ENCODE measurements at places on chromosomes 7 and 10. TPM values are rescaled to one million over a fixed set of nuclear protein-coding genes. Genes with fewer than 3 reads are reported as not detected.

DNA sequence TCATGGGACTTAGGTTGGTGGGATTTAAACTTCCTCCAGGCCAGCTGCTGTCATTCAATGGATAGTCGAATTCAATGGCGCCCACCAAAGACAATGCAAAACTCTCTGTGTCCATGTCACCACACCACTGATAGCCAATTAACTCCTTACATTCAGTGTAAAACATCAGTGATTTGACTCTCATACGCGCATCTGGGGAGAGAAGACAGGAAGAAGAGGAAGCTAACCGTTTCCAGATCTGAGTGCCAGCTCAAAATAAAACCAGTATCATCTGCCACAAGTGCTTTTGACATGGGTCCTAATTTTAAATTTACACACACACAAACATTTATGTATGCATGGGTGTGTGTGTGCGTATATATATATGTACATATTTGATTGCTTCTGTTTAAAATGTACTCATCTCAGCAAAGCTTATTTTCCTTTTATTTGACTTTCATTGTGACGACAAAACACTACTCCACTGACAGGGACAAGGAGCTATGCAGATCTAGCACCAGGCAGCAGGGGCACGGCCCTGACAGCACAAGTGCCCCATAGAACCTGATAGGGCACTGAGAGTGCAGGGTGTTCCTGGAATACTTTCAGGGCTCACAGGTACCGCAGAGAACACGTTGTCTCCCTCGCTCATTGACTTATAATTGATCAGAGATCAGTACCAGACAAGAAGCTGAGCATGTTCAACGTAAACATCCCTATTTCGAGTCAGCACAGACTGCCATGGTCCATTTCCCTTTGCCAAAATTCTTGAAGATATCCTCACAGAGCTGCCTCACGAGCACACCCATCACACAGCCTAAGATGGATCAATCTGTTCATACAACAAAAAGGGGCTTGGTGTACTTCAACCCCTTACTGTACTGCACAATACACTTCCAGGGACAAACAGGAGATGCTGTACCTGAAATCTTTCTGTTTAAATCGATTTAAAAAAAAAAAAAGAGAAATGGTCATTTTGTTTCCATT lies 176.1 kb downstream of the COBL start:
- peak; percentile 24 for DNase-seq

- DNase-seq = no peak
Measured at GRCh38 chr10:615583-616152, 73.8 kb downstream of the DIP2C start.

GRCh38 chr7:144784943-144785342 lies 50.9 kb downstream of the TPK1 start:
- DNase-seq = peak; percentile 20

DNA sequence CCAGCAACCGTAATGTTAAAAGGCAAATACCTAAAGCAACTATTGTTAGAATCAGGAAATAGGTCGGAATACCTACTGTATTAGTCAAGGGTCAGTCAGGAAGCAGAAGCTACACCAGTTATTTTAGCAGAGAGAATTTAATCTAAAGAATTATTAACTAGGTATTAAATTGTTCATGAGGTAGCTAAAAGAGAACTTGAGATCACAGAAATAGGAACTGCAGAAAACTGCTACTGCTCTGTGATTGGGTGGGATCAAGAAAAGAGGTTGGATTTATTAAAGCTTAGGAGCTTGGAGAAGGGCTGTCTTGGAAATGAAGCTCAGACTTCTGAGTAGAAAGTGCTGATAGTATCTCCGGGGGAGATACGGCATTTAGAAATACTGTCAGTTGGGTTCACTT lies 20.0 kb upstream of the ZNF438 start:
- DNase-seq = peak; percentile 80

DNA sequence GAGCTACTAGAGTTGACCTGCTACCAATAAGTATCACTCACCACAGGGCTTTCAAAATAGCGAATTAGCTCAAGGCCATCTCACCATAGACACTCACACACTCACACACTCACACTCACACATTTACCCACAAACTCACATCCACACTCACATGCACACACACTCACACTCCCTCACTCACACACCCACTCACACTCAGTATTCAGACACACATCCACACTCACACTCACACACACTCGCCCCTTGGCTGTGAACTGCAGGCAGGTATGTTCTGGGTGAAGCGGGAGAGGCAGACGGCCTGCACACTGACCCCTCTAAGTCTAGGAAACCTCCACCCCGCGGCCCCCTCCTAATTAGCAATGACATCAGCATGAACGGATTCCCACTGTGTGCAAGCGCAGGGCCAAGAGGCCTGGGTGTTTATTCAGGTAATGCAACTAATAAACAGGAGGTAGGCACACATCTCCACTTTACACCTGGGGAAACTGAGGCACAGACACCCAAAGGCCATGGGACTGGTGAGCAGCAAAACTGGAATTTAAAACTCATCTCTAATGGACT lies 94.6 kb downstream of the ADARB2 start:
- DNase-seq = no peak

DNA sequence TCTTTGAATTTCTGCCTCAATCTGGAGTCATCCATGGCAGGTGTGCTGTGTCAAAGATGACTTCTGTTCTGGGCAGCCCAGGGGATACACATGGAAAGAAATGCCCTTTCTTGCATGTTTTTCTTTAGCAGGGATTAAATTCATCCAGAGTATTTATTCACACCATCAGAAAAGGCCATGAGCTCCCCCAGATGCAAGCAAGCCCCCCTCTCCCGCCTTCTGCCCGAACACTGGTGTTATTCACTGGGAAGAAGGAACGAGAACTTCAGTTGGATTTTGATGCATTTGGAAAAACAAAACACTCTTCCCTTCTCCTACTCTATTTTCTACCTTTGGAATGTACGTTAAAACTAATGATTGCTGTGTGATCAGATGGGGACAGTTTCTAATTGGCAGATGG lies 1.4 kb downstream of the PLPP4 start:
- DNase-seq = no peak

DNA sequence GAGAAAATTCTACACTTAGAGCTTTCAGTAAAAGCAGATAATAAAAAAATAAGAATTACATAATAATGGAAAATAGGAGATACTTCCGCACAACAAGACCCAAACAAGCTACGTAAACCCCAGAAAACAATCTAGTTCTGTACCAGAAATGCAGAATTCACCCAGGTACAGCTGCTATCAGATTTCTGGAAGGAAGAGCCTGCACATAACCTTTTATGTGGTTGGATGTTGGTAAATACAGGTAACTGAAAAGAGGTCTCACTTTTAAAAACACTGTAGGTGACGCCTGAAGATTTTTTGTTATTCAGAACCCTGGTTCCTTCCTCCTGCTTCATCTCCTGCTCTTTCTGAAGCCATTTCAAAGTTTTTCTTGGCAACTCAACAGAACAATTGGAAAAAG lies 29.9 kb downstream of the PANK1 start:
- DNase-seq = no peak

- DNase-seq = no peak
Measured at GRCh38 chr10:127441350-127442219, 107.5 kb upstream of the NPS start.

GRCh38 chr7:84509522-84509921 lies 314.9 kb upstream of the SEMA3A start:
- DNase-seq = no peak

- DNase-seq = no peak
Measured at GRCh38 chr10:28569506-28570159, 36.7 kb downstream of the WAC start.

DNA sequence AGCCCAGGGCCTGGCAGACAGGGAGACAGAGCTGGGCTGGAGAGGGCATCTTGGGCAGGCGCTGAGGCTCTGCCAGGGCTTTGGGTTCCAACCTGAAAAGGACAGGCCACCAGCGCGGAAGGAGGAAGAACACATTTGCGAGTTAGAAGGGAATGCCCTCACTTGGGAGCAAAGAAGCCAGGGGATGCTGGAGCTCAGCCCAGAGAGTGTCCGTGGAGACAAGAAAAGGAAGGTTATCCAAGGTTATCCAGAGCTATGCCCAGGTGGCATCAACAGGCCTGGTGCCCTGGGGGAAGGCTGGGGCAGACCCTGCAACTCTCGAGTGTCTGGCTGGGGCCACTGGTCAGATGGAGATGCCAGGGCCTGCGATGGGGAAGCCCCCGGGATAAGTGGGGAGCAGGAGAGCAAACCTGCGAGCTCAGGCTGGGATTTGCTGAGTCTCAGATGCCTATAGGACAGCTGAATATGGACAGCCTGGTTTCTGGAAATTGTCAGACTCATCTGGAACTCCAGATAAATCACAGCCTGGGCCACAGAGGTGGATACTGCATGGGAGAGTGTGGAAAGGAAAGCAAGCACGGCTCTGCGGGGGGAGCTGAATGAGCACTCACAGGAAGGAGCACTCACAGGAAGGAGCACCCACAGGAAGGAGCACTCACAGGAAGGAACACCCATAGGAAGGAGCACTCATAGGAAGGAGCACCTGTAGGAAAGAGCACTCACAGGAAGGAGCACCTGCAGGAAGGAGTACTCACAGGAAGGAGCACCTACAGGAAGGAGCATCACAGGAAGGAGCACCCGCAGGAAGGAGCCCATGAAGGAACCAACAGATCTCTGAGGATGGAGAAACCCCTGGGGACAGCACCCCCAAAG lies 152.1 kb downstream of the ADAM12 start:
- DNase-seq = no peak

DNA sequence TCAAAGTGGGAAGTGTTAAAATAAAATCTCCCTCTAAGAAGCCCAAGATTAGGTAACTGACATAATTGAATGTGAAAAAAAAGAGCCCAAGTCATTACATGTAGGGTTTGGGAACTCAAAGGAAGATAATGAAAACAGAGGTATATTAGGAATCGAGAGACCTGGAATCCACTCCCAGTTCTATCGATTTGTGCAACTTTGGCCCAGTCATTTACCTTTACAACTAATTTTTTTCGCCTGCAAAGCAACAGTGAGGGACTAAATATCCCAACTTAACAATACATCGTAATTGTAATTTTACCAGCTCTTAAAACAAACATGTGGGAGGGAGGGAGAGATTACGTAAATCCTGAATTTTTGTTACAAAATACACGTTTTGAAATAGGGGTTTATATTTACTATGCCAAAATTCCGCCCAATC lies 1.4 kb downstream of the MINDY3 start:
- no peak for DNase-seq

DNA sequence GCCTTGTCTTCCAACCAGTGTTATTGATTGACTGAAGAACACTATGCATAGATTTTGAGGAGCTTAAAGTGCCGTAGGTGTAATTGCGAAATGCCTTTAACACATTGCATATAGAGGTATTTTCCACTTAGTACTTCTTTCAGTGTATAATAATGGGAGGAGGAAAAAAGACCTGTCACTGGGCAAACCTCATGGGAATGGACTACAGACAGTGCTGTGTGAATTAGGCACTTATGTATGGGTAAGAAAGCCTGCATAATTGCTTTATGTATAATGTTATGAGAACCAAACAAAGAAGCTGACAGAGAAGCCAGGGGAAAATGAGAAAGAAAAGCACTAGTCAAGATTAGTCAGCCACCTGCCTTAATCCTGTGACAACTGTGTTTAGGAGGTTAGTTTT lies 12.4 kb upstream of the SCRN1 start:
- no peak for DNase-seq

GRCh38 chr10:132208462-132209050 lies 21.8 kb downstream of the DPYSL4 start:
- DNase-seq = no peak

DNA sequence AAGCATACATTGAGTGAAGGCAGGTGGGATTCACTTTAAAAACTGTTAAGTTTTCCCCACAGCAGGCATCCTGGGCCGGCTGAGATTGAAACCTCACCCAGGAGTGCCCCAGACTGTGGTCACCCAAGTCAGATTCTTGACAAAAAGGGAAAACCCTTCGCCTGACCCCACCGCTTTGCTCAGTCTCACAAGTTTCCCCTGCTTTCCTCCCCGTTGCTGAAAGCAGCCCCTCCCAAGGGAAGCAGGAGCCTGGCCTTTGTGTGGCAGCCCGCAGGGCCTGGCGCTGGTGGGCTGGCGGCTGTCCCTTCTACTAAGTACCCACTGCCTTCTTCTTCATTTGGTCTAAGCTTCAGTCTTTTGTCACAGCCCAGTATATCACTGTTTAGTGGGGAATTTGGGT lies 16.0 kb downstream of the RNF32 start:
- DNase-seq = no peak

DNA sequence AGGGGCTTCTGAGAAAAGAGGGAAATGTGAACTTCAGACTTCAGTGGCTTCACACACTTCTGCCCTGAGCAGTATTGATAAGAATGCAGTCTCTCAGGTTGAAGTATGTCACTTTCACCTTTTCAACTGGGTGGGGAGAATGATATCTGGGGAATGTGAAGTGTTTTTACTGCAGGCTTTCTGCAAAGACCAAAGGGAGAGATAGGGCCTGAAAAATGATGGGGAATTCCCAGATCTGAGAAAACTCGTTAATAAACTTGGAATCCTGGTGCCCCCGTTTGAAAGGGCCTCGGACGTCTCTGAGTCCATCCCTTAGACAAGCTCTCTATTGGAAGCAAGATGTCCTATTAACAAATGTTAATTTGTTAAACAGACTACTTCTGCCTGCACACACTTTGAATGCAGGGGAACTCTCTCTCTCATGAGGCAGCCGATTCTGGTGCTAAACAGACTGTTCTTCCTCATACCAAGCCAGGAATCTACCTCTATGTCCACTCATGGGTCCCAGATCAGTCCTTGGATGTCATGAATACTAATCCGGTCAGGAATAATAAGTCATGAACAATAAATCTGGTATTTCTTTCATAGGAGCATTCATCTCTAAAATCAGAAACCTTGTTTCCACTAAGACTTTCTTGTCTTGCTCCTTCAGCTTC lies 193.6 kb downstream of the JCAD start:
- DNase-seq = no peak

DNA sequence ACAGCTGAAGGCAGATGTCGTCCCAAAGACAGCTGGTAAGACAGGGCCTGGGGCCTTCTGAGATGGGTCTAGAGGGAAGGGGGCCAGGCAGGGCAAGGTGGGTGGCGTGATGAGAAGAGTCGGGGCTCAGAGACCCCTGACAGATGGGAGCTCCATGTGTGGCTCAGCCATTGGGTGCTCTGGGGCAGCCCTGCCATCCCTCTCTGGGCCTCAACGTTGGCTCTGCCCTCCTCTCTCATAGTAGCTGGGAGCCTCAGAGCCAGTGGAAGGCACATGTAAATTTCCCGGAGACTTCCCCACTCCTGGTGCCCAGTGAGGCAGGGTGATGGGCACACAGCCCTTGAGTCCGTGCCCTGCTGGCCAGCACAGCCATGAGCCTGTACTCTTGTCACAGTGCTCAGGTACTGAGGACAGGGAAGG lies 1.8 kb downstream of the PPIF start:
- no peak for DNase-seq

The PRTFDC1 gene
- total RNA-seq = 8.0 TPM

The ABCC2 gene
- 0.79 TPM for total RNA-seq

The SPRN gene
- under 0.01 TPM for total RNA-seq

The GRID1 gene
- total RNA-seq = not detected

The TRPV6 gene
- total RNA-seq = not detected

The LAMB1 gene
- 583 TPM for total RNA-seq

The MRC1 gene
- 156 TPM for total RNA-seq

The CBX3 gene
- total RNA-seq = 154 TPM

The TUBAL3 gene
- total RNA-seq = 0.34 TPM

The GDF10 gene
- total RNA-seq = not detected

The TMEM178B gene
- 0.34 TPM for total RNA-seq

The AKR1C3 gene
- total RNA-seq = 119 TPM

The EIF5AL1 gene
- total RNA-seq = 0.51 TPM

The ASZ1 gene
- not detected for total RNA-seq

The KIAA1217 gene
- total RNA-seq = 7.5 TPM
